ENCODE measurements at places on chromosomes 3 and 15. TPM values are rescaled to one million over a fixed set of nuclear protein-coding genes. Genes with fewer than 3 reads are reported as not detected.

LRRC34 gene
- total RNA-seq: 7.1 TPM

STAC gene
- 4.3 TPM for total RNA-seq

GATM gene
- 0.15 TPM for total RNA-seq

DZIP1L gene
- 13.6 TPM for total RNA-seq

PLCH1 gene
- 0.30 TPM for total RNA-seq

KIF23 gene
- total RNA-seq: 55.4 TPM

HDAC11 gene
- 11.6 TPM for total RNA-seq

BOC gene
- 1.0 TPM for total RNA-seq

KCNH8 gene
- total RNA-seq: not detected

Data from bronchus fibroblast of lung (primary cell).